ENCODE measurements at places on chromosomes 7 and 10.

DNA sequence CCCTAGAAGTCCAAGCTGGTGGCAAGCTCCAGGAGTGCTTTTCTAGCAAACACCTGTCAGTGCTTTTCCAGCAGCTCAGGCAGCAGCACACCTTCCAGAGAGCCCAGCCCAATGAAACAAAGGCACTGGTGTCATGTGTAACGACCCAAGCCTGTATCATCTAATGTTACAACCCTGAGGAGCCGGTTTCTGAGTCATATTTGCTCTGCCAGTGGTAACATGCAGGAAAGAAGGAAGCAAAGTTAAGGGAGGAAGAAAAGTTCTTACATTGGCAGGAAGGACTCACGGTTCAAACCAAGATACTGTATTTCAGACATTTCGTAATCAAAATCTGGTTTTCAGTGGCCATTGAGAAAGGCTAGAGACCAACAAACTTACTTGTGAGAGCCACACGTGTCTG, at the start of gene ANKRD22:
TSS of gene ANKRD22 (minus strand) at position 139 of the 400 bp plus-strand sequence. CDS start 237 bp downstream, outside the sequence.
- peak; percentile 44 for DNase-seq

DNA sequence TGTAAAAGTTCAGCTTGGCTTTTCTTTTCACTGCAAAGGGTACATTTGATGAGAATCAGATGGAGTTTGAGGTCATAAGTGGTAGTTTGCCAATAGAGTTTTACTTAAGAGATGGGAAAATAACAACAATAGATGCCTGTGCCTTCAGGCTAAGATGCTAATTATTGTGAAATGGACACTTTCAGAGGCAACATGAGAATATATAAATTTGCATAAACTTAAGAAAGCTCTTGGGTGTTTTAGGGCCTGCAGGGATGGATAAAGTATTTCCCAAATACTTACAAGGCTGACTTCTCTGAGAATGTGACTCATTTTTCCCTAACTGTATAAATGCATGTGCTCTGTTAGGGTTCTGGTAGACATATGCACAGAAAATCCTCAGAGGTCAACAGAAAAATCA, 200.3 kb upstream of the SVIL start:
- no peak for DNase-seq

GRCh38 chr10:93475871-93476270, 6.3 kb downstream of the MYOF start:
- DNase-seq = peak; percentile 65

DNA sequence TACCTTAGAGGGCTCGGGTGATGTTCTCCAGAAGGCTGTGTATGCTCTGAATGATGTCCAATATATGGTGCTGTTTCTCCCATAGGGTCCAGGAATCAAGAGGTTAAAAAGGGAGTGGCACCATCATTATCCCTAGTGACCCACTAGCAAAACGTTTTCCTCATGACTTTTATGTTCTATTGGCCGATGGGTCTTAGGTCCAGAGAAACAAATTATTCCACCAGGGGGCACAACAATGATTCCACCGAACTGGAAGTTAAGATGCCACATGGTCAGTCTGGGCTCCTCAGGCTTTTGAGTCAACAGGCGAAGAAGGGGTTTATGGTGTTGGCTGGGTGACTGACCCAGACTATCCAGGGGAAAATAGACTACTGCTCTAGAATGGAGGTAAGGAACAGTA, 256.1 kb downstream of the COBL start:
- no peak for DNase-seq

DNA sequence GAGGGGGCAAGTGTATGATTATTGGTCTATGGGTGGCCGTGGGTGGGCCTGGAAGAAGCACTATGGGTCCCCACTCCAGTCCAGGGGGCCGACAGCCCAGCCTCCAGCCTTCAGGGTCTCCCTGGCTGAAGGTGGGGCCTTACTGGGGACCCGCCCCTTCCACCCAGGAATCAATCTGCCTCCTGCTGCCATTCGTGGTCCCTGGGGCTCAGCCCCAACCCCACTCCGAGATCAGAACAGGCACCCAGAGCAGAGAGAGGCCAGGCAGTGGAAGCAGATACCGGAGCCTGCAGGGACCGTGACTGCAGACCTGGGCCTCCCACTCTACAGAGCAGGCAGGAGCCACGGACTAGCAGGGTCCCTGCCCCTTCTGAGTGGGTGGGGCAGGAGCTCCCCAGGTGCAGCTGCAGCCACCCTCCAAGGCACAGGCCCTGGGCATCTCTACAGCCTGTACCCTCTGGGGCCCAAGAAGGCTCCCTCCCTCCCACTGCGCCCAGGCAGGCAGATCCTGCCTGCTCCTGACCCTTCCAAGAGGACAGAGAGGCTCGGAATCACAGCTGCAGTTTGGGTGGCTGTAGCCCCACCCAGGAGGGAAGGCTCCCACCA, 13.6 kb upstream of the FOXL3 start:
- DNase-seq = no peak

- DNase-seq = no peak
Measured at GRCh38 chr10:76175533-76176165, 744.2 kb downstream of the LRMDA start.

GRCh38 chr10:69624245-69624786, 5.7 kb upstream of the FAM241B start:
- DNase-seq = no peak

- DNase-seq = no peak
Measured at GRCh38 chr7:102220229-102220850, 66.3 kb upstream of the SH2B2 start.

- DNase-seq = peak; percentile 9
Measured at GRCh38 chr7:333393-333764, 43.4 kb downstream of the FOXL3 start.

DNA sequence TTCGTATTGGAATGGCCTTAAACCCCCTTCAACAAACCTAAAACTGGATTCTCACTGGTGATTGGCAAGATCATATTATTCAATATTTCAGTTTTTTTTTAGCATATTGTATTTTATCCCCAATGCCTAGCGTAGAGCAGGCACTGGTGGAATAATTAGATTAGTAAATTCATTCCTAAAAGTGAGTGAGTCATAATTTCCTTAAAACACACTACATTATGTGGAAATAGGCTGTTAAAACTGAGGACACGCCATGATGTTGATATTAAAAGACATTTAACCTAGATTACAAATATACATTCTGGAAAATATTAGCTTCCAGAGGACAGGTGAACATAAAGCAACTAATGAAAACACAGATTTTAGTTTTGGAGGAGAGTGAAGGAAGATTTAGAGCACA, 463.9 kb downstream of the PARD3 start:
- DNase-seq = peak; percentile 13

DNA sequence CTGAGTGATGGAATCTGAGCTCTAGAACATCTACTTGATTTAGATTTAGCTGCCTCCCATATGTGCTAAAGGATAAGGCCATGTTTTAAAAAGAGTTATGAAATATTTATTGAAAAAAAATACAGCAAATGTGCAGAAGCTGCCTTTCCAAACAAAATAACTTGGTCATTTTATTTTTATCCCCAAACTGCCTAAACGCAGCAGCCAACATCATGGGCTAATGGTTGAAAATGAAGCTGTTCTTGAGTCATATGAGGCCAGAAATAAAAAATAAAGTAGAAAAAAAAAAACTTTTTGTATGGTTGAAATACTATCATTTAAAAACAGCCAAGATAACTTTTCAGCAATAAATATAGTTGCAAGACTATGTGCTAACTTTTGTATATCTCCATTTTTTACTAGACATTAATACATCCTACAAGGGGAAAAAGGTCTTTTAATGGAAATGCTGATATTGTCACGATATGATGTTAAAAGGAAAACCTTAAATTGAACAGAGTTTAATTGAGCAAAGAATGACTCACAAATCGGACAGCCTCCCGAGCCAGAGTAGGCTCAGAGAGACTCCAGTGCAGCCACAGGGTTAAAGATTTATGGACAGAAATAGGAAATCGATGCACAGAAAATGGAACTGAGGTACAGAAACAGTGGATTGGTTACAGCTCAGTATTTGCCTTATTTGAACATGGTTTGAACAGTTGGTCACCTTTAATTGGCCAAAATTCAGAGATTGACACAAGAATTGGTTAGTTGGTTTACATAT, 305.8 kb downstream of the MDFIC start:
- DNase-seq = no peak

DNA sequence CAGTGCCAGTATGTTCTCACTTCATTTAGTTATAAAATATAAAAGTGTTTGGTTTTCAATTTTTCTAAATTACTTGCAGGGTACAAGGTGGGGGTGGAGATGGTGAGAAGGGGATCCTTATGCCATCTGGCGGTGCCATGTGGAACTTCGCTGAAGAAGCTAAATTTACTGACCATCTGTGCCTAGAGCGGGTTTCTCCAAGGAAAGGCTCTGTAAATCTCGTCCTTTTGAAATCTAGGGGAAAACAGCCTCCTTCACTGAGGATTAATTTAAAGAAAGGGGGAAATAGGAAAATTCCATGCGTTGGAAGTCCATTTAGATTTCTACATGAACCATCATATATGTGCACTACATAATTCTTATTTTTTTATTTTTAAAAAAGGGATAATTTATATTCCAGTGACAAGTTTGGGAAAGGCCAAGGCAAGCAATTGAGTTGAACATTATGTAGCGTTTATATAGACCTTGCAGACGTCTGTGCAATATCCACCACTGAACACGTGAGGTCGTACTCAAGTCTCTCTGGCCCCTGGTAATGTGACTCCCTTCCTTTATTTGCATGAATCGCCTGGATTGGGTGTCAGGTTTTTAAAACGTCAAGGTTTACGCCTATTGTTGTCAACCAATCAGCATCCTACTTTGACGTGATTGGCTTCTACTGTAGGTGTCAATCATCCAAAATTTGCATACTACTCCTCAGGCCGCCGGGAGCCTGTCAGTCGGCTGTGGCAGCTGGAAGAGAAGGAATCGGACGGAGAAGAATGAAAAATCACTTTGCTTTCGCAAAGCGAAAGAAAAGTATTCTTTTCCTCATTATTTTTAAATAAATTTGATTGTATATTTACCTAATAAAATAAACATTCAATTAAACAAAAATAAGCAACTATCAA, 297.1 kb upstream of the NFE2L3 start:
- peak; percentile 100 for DNase-seq

DNA sequence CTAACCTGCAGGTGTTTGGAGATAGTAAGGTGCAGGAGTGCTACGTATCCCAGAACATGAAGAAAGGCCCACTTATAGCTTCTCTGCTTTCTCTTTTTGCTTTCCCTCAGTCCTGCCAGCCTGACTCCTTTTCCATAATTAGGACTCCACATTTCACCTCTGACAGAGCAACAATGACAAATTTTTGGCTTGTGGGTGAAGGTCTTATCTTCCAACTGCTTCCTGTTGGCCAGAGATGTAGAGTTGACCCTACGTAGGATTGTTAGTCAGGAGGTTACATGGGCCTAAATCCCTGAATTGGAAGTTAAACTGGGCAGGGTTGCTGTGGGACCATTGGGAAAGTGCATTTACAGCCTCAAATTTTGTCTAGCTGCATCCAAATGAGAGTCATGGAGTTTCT, 21.3 kb downstream of the RP9 start:
- no peak for DNase-seq

DNA sequence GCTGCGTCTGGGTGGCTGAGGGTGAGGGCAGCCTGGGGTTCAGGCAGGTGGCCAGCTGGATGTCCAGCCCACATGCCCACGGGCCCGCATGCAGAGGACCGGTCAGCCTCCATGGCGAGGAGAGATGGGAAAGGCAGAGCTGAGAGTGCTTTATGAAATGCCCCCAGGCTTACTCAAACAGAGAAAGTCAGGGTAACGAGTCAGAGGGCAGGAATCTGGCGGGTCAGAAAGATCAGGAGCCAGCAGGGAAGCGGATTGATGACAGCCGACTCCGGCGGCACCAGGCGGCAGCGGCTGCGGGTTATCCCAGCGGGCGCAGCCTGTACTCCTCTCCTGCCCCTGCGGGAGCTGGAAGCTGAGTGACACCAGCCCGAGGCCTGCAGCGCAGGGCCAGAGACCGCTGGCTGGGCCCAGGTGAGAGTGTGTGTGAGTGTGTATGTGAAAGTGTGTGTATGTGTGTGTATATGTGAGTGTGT, 13.4 kb downstream of the SLC13A4 start:
- peak; percentile 68 for DNase-seq

GRCh38 chr7:72435925-72436480, 23.9 kb upstream of the CALN1 start:
- no peak for DNase-seq

GRCh38 chr7:84786073-84786472, 400.8 kb downstream of the SEMA3D start:
- DNase-seq = no peak

- DNase-seq = no peak
Measured at GRCh38 chr7:135978624-135979023, 1.5 kb upstream of the MTPN start.

DNA sequence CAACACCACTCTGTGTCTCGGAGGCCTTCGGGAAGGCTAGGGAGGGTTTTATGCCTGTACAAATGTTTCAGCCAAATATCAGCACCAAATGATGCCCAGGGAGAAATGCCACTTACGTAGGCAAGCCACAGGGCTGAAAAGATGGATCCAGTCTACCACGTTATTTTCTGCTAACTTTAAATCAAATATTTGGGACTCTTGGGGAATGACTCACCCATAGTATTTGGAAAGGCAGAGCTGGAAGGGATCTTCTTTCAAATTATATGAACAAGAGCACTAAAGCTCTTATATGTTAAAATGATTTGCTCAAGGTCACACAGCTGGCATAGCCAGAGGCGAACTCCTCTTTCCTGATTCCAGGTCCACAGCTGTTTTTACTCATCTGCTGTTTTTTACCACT, 591.4 kb downstream of the SORCS1 start:
- peak; percentile 83 for DNase-seq

DNA sequence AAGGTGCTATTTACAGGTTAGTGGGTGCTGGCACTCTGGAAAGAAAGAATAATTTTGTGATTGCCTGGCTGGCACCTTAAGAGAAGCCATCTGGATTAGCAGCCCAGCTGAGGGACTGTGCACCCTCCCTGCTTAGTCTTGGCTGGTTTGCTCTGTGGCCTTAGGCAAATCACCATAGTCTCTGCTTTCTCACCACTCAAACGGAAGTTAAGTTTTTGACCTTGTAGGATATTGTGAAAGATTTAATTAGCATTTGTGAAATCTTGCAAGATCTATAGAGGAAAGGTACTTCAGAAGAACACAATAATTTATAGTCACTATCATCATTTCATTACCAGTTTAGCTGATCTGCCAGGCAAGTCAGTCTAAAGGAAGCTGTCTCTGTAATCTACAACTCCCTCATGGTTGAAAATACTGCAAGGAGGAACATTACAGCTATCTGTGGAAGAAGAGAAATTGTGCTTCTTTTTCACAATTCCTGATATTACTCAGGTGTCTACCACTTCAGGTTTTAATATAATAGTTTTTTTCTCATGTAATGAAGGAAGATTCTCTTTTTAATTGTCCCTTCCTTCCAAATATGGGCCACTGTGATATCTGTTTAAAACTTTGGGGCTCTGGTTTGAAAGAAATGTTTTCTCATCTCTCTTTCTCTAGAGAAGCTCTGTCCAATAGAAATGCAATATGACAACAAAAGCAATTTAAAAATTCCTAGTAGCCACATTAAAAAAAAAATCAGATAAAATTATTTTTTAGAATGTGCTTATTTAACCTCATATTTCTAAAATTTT, 219.6 kb downstream of the PTEN start:
- no peak for DNase-seq

- peak; percentile 93 for DNase-seq
Measured at GRCh38 chr7:44087911-44088838, 5.8 kb upstream of the POLM start.

GRCh38 chr10:20622531-20623211, 274.4 kb downstream of the NEBL start:
- peak; percentile 83 for DNase-seq

- DNase-seq = no peak
Measured at GRCh38 chr7:105036217-105037168, 22.5 kb downstream of the KMT2E start.
